ENCODE measurements at places on chromosomes 1 and 21. TPM values are rescaled to one million over a fixed set of nuclear protein-coding genes. Genes with fewer than 3 reads are reported as not detected.

S100B gene
- total RNA-seq = not detected

MATN1 gene
- total RNA-seq = 0.06 TPM

- no peak for DNase-seq
Observed at GRCh38 chr1:37655274-37655673, 20.6 kb upstream of the RSPO1 start.

- no peak for DNase-seq
Observed at GRCh38 chr1:30475201-30475600, 248.2 kb downstream of the MATN1 start.

- DNase-seq = no peak
Observed at GRCh38 chr1:214066936-214067335, 79.2 kb downstream of the PROX1 start.

GRCh38 chr1:70355920-70356319, 1.4 kb upstream of the ANKRD13C start:
- no peak for DNase-seq

- no peak for DNase-seq
Observed at GRCh38 chr1:51542158-51542953, 23.3 kb upstream of the EPS15 start.

DNA sequence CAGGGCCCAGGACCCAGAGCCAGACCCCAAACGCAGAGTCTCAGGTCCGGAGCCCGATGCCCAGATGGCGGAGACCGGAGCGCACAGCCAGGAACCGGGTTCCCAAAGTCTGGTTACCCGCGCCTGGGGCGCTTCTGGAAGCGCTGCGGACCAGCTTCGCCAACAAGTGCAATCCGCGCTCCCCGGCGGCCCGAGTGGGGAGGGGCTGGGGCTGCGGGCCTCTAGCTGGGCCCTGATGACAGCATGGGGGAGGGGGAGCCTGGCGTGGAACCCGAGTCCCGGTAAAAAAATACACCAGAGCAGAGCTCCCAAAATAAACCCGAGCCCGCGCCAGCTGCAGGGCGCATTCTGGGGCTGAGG, 494 bp downstream of the NT5C1A start:
- DNase-seq = no peak

DNA sequence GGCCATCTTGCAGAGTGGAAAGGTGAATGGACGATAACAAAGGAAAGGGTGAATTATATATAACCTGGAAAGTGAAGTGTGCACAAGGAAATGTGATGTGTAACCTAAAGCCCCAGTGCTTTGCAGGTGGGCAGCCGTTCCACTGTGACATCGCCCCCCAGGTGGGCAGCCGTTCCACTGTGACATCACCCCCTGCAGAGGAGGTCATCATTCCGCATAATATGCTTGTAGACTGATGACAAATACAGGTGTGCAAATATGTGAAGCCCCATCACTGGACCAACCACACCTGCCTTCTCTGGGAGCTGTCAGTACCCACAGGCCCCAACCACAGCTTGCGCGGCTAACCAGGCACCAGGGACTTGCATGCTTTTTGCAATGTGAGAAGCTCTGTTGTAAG, 4.7 kb upstream of the ZNF496 start:
- no peak for DNase-seq

DNA sequence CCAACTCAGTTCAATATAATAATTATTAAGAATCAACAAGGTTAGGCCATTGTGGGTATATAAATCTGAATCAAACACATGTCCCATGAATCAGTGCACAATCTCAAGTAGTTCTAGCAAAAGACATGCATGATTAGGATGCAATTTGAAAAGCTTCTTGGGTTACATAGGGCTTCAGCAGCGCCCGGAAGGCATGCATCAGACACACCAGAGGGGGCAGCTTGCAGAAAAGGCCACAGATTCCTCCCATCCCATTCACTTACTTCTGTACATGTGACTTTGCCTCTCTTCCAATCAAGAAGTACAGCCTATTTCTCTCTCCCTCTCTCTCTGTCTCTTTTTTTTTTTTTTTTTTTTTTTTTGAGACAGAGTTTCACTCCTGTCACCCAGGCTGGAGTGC, 91.8 kb downstream of the KCNN3 start:
- no peak for DNase-seq

GRCh38 chr1:226733876-226734275, 5.2 kb downstream of the ITPKB start:
- DNase-seq = no peak

DNA sequence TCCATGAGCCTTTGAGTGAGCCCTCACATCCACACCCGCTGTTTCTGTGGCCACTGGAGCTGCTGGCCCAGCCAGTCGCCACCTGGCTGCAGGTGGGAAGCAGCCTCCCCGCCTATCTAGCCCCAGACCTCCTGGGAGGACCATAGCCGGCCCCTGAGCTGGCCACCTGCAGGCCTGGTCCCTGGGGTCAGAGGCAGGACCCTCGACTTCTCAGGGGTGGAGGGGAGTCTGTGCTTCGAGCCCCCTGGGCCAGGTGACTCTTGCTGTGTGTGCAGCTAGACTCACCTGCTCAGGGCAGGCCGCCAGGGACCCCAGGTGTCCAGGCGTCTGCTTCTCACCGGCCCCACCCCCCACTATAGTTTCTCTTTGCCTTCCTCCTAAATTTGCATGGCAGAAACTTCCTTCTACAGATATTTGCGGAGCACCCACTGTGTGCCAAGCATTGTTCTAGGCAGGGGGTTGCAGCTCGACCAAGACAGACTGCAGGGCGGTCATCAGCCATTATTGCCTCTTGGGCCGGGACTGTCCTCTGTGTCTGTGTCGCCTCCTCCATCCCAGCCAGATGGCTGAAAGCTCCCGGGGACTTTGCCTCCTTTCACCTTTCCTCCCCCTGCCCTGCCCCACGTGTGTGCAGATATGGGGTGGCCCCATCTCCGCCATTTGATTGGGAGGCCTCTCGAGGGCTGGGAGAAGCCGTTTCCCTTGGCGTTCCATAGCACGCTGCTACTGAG, 27.3 kb downstream of the SPSB1 start:
- DNase-seq = no peak

DNA sequence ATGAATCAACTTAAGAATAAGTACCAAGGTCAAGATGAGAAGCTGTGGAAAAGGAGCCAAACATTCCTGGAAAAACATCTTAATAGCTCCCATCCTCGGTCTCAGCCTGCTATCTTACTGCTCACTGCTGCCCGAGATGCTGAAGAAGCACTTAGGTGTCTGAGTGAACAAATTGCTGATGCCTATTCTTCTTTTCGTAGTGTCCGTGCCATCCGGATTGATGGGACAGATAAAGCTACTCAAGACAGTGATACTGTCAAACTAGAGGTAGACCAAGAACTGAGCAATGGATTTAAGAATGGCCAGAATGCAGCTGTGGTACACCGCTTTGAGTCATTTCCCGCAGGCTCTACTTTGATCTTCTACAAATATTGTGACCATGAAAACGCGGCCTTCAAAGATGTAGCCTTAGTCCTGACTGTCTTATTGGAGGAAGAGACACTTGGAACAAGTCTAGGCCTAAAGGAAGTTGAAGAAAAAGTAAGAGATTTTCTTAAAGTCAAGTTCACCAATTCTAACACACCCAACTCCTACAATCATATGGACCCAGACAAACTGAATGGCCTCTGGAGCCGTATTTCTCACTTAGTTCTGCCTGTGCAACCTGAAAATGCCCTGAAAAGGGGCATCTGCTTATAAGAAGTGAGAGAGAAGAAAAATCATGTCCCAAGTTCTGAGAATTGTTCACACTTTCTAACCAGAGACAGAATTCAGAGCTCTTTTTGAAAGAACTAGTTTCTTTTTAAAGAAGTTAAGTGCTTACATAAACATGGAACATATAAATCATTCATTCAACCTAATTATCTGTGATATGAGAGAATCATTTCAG, 35.7 kb downstream of the TOR1AIP1 start:
- no peak for DNase-seq

All from H4 (cell line).